ENCODE measurements at places on chromosomes 11 and 22.

DNA sequence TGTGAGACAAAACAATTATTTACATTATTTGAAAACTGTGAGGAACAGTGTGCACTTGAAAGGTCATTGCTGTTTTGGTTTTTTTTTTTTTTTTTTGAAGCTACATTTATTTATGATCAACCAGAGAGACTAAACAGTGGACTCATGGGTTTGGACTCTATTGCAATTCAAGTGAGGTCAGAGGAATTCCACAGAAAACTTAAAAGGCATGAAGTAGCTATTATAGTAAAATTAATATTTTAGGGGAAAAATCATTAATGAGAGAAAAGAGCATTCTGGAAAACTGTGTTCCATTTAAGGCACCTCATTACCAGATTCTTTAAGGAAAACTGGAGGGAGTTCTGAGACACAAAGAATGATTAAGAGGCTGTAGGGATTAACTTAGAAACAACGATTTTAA lies 102.8 kb downstream of the WNT11 start:
- no peak for DNase-seq

- DNase-seq: no peak
Measured at GRCh38 chr11:297586-298405, 1.5 kb downstream of the IFITM5 start.

GRCh38 chr11:66081505-66081904 lies 11.4 kb downstream of the PACS1 start:
- no peak for DNase-seq

DNA sequence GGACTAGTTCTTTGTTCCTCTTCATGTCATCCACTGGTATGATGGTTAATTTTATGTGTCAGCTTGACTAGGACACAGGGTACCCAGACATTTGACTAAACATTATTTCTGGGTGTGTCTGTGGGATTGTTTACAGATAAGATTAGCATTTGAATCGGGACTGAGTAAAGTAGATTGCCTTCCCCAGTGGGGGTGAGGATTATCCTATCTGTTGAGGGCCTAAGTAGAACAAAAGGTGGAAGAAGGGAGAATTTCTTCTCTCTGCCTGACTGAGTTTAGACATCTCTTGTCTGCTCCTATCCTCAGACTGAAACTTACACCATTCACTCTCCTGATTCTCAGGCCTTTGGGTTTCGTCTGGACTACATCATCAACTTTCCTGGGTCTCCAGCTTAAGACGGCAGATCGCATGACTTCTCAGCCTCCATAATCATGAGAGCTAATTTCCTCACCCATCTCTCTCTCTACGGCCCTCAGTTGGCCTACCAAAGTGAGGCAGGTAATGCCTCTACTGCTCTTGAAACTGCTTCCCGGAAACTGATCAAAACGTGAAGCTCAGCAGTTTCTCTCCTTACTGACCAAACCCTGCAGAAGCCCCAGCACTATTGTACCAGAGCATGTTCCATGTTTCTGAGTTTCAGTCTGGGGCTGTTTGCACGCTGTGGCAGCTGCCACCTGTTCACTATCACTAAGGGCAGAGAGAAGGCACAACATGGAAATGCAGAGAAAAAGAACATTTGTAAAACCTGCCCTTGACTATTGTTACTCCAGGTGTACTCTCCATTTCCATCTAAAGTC lies 95.4 kb downstream of the NXPE2 start:
- DNase-seq: no peak

GRCh38 chr22:23245799-23246136 lies 65.5 kb downstream of the BCR start:
- no peak for DNase-seq

DNA sequence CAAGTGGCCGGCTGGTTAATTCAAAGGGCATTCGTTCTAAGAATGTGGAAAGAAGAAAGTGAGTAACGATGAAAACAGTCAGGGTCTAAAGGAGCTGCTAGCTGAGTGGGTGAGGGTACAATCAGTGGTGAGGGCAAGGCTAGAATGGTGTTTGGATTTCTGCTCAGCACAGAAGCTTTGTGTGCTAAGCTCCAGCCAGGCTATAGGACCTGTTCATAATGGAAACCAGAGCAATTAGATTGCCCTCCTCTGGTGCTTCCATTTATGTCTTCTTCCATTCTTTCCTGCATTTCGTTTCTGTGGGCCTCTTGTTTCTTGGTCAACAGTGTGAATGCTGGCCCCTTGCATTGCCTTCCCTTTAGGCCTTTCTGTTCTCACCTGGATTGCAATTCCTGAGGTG lies 572.9 kb upstream of the CHORDC1 start:
- DNase-seq: no peak

- DNase-seq: no peak
Measured at GRCh38 chr22:36816636-36817524, at the start of gene PVALB. TSS of gene PVALB (minus strand) at chr22:36817035. CDS start at chr22:36817005, 30 bp downstream.

- DNase-seq: no peak
Measured at GRCh38 chr11:118581057-118581456, 8.8 kb downstream of the ARCN1 start.

GRCh38 chr11:60316317-60316716 lies 10.7 kb upstream of the MS4A6E start:
- no peak for DNase-seq

- DNase-seq: no peak
Measured at GRCh38 chr11:123218451-123218850, 23.4 kb upstream of the CLMP start.

GRCh38 chr11:67022341-67022933 lies 497 bp upstream of the SYT12 start:
- DNase-seq: no peak

GRCh38 chr22:47376901-47377505 lies 614.6 kb downstream of the TBC1D22A start:
- no peak for DNase-seq

- DNase-seq: no peak
Measured at GRCh38 chr11:94049351-94049750, 28.2 kb downstream of the HEPHL1 start.

DNA sequence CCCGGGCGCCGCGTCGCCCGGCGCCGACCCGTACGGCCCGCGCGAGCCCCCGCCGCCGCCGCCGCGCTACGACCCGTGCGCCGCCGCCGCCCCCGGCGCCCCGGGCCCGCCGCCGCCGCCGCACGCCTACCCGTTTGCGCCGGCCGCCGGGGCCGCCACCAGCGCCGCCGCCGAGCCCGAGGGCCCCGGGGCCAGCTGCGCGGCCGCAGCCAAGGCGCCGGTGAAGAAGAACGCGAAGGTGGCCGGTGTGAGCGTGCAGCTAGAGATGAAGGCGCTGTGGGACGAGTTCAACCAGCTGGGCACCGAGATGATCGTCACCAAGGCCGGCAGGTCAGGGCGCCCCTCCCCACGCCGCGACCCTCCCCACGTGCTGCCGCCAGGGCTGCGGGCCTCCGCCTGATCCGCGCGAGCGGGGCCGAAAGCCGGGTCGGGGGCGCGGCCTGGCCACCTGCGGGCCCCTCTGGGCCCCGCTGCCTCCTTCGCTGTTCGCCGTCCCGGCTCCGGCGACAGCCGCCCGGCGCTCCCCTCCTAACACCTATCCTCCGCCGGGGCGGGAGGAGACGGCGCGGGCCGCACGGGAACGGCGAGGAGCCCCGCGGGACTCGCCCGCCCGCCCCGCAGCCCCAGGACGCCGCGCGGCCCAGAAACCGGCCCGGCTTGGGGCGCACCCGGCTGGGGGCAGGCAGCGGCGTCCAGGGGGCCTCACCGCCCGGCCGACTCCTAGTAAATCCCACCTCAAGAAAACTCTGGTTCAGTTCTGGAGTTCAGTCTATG lies 560 bp downstream of the TBX1 start:
- no peak for DNase-seq

DNA sequence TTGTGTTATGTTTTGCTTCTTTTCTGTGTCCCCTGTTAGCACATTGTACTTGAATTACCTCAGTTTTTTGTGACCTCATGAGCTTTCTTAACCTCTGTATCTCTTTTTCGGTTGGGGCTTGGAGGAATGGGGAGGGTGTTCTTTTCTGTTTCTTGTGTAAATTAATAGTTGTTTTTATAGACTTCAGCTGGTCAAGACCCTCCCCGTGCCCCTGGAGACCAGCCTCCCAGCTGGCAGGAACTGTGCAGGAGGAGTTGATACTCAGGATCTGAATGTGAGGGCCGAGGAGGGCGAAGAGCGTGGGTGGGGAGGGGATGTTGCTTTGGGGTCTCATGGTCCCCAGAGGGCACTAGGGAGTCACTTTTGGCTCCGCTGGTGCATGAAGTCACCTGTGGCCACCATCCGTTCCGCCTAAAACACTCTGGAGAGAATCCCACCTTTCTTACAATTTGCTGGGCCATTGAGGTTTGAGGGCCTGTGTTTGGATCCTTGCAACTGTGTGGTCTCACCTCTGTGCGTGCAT lies 44.3 kb upstream of the NNMT start:
- no peak for DNase-seq

DNA sequence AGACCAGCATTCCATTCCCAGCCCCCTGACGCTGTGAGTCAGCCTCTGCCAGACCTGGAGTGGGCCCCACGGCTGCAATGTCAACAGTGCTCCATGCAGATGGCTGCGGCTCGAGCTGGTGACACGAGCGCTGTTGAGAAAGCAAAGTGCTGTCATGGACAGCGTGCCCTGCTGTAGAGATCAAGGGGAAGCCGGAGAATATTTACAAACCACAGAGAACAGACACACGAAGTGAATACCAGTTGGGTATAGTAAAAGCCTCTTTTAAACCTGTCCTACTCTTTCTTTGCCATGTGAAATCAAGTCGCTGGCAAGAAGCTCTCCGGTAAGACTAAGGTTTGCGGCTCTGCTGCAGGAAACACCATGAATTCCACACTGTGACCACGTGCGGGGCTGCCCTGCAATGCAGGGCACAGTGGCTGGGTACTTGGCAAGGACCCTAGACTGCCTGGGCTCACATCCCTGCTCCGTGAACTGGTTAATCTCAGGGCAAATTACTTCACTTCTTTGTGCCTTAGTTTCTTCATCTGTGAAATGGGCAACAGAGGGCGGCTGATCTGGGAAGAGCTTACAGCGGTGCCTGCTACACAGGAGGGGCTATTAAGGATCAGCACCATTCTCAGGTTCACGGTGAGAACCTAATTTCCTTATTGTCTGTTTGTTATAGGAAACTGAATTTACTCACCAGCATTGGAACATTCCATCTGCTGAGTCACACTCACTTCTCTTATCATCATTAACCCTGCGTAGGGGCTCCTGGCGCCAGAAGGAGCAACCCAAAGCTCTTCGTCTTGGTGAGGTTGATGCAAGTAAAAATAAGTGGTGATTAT lies 27.8 kb upstream of the ELFN2 start:
- DNase-seq: no peak

GRCh38 chr11:131811383-131811782 lies 441.0 kb downstream of the NTM start:
- DNase-seq: no peak

DNA sequence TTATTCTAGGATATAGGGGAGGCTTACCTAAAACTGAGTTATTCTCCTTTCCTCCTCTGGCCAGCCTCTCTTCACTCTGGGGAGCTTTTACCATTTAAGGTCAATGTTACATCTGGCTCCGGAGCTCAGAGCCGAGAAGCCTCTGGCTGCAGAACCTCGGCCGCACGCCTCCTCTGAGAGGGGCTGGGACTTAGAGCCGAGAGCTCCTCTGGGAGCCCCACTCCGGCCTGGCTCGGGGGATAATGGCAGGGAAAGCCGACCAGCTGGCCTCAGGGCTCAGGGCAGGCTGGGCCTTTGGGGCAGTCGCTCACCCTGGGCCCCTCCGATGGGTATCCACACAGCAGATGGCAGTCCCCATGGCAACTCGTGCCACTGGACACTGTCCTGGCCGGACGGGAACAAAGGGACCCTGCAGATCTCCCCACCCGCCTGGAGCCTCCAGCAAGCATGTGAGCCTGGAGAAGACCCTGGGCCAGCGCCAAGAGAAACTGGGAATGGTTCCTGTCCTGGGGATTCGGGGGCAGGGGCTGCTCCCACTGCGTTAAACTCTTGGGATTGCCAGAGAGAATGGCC lies at the start of gene IRAG1:
IRAG1 (minus strand) TSS at position 247 of the 573 bp plus-strand sequence; CDS start at position 94, 153 bp downstream.
- DNase-seq: no peak

DNA sequence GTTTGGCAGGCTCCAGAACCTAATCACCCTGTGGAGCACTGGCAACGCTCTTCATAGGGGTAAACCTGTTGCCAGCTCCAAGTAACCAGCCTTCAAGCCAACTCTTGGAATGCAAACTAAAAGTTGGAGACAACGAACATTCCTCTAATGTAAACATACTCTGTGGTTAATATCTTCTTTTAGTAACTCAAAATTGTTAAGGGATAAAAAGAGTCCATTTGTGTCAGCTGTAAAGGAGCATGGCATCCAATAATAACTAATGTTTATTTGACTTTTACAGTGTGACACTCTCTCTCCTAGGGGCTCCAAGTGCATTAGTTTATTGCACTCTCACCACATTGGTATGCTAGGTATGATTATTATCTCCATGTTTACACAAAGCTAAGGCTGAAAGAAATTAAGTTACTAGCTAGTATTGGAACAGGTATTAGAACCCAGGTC lies 31.0 kb upstream of the AMOTL1 start:
- no peak for DNase-seq

GRCh38 chr22:42217752-42218280 lies 52.6 kb downstream of the TCF20 start:
- DNase-seq: no peak

- DNase-seq: no peak
Measured at GRCh38 chr11:78192911-78193351, 4.2 kb downstream of the USP35 start.

DNA sequence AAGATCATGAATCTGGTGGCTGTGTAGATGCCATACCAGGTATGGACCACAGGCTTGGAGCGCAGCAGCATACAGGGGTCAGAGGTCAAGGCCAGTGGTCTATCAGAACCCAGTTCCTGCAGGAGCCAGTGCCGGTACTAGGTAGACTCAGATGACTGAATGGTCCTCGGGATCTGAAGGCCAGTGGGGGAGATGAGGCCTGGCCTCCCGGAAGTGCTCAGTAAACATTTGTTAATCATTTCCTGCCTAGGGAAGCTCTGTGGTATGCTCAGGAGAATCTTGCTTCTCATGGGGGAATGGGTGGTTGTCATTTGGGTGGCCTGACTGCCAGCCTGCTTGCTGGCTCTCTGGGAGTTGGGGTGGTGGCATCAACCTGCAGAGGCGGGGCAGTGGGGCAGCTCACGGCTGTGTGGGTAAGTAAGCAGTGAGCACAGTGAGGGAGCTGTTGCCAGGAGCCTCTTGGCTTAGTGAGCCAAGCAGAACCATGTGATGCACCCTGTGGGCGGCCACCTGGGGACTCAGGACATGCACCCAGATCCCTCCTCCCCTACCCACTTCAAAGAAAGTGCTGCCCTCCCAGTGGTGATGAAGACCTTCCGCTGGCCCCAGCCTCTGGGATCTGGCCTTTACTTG lies 33.0 kb downstream of the PTPRJ start:
- no peak for DNase-seq

DNA sequence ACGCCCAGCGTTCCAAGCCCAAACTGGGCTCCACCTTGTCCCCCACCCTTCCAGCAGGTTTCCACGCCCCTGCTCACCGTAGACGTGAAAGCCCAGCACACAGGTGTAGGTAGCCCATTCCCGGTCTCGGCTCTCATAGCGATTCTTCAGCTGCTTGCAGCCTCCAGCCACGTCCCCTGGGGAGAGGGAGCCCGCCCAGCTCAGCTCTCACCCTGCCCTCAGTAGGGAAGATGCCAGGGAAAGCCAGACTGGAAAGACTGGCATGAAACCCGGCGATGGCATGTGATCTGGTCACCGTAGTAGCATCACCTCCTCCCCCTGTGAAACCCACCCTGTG lies 1.4 kb upstream of the MTA2 start:
- no peak for DNase-seq

GRCh38 chr11:78691215-78691614 lies 116.6 kb upstream of the NARS2 start:
- no peak for DNase-seq

- DNase-seq: peak; percentile 56
Measured at GRCh38 chr11:71286701-71287643, 34.6 kb upstream of the SHANK2 start.

GRCh38 chr11:68040957-68041591 lies 2.2 kb downstream of the TCIRG1 start:
- no peak for DNase-seq
